ENCODE measurements at places on chromosomes 3 and 15.

DNA sequence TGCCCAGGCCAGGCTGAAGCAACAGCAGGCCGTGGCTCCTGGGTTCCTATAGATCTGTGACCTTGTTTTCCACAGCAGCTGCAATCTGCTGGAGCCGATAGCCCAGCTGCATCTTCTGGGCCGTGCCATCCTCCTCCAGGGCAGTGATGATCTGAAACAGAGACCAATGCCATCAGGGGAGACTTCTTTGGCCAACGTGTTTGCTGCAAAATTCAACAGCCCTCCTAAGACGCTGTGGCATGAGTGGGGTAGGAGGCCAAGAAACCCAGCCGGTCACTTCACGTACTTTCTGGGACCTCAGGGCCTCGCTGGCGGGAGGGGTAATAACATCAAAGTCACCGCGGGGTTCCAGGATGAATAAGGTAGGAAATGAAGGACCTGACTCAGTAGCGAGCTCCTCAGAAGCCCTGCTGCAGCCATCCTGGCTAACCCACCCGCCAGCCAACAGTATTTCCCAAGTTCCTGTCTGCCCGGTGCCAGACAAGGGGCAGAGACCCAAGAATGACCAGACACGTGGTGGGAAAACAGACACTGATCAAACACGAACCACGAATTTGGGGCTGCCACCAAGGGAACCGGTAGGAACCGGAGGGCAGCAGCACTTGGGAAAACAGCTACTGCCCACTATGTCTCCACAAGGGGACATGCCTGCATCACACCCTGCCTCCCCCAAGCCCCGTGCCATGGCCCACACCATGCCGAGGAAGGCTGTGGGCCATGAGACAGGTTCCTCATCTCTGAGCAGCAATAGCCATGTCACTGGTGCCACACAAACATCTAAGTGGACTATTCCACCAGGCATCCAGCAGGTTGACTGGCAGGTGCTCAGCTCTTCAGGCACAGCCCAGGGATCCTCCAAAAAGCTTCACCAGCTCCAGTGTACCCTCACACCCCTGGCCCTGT is 25.2 kb downstream of the PLXNB1 start:
- DNase-seq: no peak

DNA sequence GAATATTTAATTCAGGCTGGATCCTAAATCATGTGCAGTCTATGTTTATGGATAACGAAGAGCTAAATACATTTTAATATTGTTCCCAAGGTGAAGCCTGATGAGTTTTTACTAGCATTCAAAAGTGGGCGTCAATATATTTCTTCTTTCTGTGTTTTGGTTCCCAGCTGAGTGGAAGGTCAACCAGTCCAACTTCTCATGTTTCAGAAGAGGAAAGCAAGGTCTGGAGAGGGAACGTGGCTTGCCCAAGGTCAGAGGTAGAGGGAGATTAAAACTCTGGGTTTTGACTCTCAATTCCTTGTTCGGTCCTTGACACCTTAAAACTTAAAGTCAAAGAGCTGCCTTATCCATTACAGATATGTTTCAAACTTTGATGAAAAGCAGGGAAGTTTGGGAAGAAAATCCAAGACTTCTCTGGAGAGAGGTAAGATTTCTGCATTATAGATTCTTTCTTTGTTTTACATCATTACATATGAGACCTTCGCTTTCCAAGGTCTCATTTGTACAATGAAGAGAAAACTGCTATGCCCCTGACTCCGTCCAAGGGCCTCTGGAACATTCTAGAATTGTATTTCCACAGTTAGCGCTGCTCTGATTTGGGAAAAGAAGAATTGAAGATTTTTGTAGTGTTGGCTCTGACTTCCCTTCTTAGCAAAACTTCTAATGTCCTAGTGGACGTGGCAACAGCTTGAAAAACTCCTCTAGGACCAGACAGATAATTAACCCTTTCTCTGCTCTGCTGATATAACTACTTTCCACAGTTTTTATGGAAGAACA is 57.7 kb upstream of the HES1 start:
- no peak for DNase-seq

DNA sequence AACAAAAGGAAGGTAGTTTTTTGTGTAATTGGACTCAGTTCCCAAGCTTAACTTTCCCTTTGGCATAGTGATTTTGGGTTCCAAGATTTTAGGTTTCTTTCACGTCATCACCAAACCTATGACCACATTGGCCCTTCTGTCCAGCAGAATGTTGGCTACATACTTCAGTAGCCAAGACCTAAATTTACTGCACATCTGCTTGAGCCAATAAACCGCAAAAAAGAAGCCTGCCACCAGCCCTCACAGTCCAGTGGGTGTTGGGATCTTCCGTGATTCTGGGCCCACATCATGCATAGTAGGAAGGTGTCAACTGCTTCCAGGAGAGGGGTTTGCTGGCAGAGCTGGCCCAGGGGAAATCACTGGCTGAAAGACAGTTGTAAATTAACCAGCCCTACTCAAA is 57.6 kb upstream of the LIPC start:
- no peak for DNase-seq

DNA sequence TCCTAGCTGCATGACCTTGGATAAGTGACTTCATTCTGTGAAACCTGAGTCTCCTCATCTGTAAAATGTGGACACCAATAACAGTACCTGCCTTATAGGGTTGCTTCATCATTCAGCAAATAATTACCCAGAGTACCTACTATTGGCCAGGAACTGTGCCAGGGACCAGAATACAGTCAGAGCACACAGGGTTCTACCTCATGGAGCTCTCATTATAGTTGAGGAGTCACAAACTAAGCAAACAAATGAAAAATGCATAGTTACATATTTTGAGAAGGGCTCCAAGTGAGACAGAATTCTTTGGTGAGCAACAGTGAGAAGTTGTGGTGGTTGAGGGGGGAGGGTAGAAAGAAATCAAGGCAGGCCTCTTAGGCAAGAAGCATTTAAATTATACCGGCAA is 308.6 kb upstream of the WNT5A start:
- DNase-seq: no peak

DNA sequence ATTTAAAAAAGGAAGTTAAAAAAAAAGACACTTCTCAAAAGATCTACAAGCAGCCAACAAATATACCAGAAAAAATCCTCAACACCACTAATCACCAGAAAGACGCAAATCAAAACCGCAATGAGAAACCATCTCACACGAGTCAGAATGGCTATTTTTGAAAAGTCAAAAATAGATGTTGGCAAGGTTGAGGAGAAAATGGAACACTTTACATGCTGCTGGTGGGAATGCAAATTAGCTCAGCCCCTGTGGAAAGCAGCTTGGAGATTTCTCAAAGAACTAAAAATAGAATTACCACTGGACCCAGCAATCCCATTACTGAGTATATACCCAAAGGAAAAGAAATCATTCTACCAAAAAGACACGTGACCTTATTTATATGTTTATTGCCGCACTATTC is 574.7 kb upstream of the ADAMTS9 start:
- no peak for DNase-seq

- peak; percentile 90 for DNase-seq
These were observed 37.3 kb upstream of the NDUFB4 start for GRCh38 chr3:120558771-120559241.

DNA sequence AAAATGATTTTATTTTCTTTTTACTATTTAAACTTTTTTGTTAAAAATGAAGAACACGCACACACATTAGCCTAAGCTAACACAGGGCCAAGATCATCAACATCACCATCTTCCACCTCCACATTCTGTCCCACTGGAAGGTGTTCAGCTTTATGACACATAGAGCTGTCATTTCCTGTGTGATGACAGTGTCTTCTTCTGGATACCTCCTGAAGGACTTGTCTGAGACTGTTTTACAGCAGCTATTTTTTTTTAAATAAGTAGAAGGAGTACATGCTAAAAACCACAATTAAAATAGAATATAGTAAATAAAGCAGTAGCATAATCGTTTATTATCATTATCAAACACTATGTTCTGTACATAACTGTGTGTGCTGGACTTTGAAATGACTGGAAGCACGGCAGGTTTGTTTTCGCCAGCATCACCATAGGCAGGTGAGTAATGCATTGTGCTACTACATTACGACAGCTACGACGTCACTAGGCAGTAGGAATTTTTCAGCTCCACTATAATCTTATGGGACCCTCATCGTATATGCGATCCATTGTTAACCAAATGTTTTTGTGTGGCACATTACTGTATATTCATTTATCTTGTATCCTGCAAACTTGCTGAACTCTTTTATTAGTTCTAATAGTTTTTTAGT is 72.8 kb downstream of the KLF15 start:
- DNase-seq: peak; percentile 17

- DNase-seq: no peak
These were observed 57.1 kb upstream of the POU1F1 start for GRCh38 chr3:87333393-87333892.

DNA sequence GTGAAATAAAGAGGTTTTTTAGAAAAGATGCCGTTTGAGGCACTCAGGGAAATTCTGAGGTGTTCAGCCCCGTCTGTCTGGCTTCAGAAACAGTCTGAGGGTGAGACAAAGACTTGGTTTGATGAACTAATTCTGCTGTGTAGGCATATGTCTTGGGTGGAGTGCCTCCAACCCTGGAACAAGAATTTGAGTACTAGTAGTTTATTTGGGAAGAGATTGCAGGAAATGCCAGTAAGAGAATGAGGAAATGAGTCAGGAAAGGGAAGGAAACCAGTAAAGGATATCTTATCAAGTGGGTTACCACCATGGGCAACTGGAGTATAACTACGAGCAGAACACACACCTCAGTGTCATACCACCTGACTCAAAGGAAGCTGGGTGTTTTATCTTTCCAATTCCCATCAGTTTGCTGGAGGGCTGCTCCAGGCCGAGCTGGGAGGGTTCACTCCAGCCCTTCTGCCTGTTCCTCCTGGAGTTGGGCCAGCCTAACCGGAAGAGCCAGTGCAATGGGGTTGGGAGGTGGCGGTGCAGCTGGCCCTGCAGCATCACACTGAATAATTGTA is 75.3 kb downstream of the TGFBR2 start:
- DNase-seq: no peak

GRCh38 chr3:127036209-127037020 is 53.5 kb downstream of the PLXNA1 start:
- no peak for DNase-seq

DNA sequence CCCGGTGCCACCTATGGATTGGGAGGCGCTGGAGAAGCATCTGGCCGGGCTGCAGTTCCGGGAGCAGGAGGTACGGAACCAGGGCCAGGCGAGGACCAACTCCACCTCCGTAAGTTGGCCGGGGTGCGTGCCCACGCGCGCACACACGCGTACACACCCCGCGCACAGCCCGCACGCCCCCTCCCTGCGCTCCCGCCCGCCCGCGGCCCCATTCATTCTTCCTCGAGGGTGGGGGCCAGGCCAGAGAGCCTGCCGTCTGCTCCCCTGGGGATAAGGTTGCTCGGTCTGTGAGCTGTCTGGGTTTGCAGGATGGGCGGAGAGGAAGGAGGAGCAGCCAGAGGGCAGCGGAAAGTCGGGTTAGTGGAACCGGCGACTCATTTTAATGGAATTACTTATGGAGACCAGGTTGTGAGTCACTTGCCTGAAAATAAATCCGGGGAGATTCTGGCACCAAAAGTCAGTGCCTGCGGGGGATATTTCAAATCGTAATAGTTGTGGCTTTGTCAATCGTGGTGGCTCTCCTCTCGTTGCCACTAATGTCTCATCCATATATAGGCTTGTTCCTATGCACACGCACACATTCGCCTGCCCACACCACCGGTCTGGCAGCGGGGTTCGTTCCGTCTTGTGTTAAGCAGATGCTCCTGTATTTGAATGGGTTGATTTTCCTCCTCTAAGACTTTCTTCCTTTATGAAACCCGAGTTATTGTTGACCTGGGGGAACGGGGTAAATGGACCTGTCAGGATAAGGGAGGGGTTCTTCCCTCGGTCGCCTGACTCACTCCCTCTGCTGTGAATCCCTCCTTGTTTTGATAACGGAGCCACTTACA is 223.4 kb upstream of the IL12A start:
- peak; percentile 53 for DNase-seq
